ENCODE measurements at places on chromosomes 6 and 20.
A peak's percentile ranks its signal among the peaks of the same experiment; 100 is the strongest.

GRCh38 chr6:130150906-130151305, 71.8 kb downstream of the SAMD3 start:
- no peak for DNase-seq

GRCh38 chr6:148307405-148307804, 35.2 kb upstream of the SASH1 start:
- DNase-seq = no peak

DNA sequence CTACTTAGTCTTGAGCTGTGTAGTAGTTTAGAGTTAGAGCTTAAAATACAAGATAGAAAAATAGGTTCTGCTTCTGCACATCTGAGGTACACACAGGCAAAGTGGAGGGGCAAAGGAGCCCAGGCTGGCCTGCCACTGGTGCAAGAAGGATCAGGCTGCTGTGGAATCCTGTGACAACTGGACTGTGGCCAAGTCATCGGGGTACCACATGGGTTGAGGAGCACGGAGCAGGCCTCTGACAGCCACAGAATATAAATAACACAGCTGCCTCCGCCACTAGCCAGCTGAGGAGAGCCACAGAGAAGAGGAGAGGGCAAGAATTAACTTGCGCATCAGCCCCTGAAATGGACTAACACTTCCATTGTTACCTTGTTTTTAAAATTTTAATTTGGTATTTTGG, 206.0 kb upstream of the MARCKS start:
- DNase-seq = no peak

DNA sequence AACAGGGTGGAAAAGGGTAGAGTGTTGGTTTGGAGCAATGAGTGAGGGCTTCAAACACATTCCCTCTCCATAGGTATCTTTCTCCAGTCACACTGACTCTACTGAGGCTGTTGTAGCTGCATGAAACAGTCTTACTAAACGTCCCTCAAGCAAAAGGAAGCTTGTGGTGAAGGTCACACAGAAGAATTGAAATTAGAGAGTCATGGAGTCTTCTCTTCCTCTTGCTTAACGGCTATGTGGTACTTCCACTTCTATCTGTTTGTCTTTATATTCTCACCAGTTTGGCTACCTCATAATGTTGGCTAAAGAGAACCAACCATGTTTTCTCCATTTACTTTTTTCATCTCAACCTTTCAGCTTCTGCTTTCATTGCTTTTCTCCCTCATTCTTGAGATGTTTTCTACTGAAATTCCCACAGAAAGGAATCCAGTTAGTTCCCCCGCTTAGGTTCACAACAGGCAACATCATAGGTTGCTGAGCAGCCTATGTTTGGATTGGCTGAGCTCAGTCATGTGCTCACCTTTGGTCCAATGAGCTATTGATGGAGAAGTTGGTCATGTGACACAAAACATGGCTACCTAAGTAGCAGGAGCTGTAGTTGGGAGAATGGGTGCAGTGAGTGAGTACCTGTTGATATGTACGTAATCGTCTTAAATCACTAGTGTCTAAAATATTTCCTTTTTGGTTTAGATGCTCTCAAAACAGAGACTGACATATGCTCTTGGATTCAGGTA, 99.8 kb downstream of the SNAP25 start:
- no peak for DNase-seq

GRCh38 chr6:46486181-46486580, 5.1 kb downstream of the RCAN2 start:
- no peak for DNase-seq

DNA sequence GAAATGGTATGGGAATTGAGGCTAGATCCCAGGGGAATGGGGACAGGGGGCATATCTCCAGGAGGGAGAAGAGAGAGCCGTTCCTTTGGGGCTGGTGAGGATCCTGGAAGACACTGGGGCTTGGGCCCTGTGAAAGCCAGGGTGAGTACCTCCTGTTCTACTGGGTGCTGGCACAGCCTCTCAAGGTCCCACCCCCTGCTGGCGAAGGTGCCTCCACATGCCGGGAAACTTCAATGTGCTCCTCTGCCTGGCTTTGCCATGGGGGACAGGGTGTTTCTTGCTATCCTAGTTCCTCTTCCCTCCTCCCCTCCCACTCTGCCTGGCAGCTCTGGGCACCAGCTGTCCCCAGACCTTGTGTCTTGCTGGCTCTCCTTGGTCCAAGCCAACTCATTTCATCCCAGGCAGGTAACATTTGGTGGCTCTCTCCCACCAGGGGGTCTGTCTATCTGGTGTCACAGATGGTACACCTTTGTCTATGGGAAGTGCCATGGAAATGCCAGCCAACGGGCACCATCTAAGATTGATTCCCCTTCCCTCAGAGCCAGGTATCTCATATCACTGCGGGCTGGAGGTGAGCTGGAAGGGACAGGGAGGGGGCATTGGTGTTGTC, 56.8 kb downstream of the MDGA1 start:
- no peak for DNase-seq

GRCh38 chr6:67615796-67616195, 1019.3 kb upstream of the ADGRB3 start:
- DNase-seq = no peak

GRCh38 chr20:32999603-33000250, 4.5 kb downstream of the SUN5 start:
- DNase-seq = no peak

- DNase-seq = no peak
Measured at GRCh38 chr6:113083947-113084346, 736.8 kb downstream of the RFPL4B start.

DNA sequence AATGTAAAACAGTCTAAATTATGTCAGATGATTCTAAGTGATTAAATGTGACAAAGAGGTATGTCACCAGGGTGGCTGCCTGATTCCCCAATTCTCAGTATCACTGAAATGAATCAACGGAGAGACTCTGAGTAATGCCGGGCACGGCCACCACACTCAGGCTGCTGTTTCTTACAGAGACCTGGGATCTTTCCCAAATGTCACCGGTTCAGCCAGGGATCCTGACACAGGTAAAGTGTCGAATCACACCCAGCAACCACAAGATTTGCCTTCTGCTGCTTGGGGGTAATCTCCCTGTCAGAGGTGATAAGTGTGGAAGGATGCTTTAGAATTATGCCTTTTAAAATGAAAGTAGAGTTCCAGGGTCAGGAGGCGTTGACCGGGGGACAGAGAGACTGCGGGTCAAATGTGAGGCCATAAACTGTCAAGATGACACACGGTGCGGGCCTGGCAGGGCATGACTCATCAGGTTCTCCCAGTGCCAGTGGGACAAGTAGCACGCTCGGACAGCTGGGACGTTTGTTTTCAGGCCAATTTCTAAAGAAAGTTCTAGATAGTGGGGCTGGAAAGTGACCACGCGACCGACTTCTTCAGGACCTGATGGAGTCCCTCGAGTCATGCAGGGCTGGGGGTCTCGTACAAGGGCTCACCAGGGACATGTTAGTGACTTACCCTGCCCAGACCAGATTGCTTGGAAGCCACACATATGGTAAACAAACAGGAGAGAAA, 48.9 kb downstream of the PRDM1 start:
- DNase-seq = peak; percentile 40

DNA sequence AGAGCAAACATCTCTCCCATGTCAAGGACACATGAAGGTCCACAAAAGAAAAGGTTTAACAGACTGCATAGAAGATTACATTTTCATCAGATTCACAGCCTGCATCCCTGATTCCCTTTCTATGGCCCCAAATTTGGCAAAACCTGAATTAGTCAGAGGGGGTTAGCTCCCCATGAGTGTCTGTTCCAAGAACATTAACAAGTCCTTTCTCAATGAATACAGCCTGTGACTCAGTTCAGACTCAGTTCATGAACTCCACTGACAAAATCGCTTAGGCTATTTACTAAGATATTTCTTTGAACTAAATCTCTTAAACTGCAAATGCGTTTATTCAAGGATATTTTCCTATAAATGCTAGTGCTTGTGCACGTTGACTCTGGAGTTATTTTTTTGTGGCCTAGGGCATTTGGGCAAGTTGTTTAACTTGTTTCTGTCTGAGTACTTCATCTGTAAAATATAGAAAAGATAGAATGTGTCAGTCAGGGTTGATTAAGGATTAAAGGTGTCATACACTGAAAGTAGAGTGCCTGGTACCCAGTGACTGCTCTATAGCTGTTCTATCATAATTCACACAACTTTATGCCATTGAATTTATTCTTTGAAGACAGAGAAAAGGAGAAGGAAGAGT, 422.6 kb downstream of the HTR1B start:
- no peak for DNase-seq

GRCh38 chr6:105310947-105311346, 91.9 kb downstream of the PREP start:
- DNase-seq = no peak

DNA sequence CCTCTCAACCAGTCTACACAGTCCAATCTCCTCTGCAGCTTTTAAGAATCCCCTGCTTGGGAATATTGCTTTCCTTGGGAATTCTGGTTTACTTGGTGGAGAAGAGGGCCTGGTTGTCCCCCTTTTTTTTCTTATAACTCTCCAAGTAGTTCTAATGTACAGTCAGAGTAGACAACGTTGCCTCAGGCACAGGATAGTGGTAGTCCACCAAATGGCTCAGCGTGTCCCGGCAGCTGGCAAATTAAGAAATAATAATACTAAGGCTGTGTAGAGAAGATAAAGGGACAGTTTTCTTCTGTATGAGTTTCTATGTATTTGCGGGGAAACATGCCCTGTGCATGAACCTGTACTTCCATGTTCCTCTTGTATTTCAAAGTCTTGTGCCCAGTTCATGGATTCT, 145.7 kb upstream of the RREB1 start:
- DNase-seq = no peak

DNA sequence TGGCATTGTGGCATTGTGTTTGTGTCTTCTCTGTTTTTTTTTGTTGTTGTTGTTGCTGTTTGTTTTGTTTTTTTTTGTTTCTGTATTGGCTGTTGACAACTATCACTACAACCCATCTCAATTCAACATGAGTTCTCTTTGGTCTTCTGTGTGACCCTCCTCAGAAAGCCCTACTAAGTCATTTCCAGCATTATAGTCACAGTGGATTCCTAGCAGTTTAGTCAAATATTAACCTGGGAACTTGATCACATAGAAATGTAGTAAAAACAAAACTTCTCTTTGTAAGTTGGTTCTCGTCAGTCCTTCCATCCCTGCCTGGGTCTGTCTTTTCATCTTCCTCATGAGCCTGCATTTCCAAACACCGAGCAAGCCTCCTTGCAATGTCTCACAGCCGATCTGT, 16.8 kb downstream of the SLC17A2 start:
- DNase-seq = peak; percentile 13

- DNase-seq = no peak
Measured at GRCh38 chr6:44771647-44772415, 384.3 kb downstream of the CDC5L start.

GRCh38 chr6:12595161-12595811, 121.3 kb upstream of the PHACTR1 start:
- no peak for DNase-seq

DNA sequence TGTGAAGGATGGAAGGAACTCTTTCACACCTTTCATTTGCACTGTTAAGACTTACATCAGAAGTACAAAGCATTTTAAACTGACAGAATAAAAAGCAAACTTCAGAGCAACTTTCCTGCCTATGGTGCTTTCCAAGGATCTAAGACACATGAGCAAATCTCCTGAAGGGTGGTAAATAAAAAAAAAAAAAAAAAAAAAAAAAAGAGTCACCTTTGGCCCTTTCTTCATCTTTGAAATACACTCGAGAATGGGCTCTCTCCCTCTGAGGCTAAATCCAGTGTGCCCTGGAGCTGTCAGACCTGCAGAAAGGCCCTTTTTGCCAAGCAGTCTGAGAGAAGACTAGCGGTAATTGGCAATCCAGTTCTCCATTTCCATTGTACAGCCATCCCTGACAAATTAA, 1113.8 kb upstream of the FLRT3 start:
- DNase-seq = no peak

DNA sequence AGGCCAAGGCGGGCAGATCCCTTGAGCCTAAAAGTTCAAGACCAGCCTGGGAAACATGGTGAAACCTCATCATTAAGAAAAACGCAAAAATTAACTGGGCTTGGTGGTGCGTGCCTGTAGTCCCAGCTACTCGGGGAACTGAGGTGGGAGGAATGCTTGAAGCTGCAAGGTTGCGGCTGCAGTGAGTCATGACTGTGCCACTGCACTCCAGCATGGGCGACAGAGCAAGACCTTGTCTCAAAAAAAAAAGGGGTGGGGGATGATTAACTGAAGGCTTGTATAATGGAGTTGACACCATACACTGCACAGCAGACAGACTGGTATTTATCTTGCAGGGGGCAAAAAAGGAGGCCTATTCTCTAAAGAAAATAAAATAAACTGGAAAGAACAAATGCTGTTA, 27.7 kb downstream of the SRPK1 start:
- no peak for DNase-seq

DNA sequence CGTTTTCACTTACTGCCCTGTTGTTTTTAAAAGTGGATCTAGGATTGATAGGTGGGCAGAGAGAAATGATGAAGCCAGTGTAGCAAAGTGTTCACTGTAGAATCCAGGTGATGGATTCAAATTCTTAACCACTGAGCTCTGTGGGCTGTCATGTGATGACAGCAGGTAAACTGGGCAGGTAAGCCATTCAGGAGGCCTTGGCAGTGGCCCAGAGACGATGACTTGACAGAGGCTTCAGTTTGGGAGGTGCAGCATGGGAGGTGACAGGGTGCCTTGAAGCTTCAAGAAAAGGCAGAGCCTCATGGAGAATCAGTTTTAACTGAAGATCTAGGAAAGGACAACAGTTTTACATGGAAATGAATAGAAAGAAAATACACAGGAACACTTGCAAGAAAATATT, 2.0 kb downstream of the NAA20 start:
- DNase-seq = peak; percentile 38

DNA sequence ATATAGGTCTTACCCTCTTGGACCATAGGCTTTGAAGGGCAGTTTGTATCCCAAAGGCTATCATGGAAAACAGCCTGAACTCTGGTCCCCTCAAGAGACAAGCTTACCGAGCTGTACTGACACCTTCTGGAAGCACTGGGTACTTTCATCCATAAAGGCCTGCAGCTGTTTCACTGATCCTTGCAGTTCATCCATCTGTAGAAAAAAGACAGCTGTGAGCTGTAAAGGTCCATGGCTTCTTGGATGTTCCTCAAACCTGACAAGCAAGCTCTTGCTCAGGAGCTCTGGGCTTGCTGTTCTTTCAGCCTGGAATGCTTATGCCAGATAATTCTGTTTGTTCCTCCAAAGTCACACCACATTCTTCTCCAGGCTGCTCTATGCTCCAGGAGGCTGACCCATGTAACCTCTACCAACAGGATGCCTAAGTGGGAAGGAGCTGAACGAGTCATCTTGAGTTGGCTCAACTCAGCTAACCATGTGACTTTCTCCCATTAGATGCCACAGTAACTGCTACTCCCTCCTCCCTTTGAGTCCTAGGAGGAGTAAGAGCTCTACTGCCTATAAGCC, 8.8 kb upstream of the NDRG3 start:
- peak; percentile 84 for DNase-seq

- DNase-seq = peak; percentile 86
Measured at GRCh38 chr20:19964289-19965265, 52.6 kb upstream of the NAA20 start.

- DNase-seq = no peak
Measured at GRCh38 chr6:130167655-130168054, 55.1 kb downstream of the SAMD3 start.

- DNase-seq = no peak
Measured at GRCh38 chr20:53813636-53814035, 220.0 kb upstream of the ZNF217 start.

GRCh38 chr6:170107606-170108222, 183.2 kb downstream of the DLL1 start:
- no peak for DNase-seq

GRCh38 chr6:42434237-42434636, 17.5 kb downstream of the TRERF1 start:
- peak; percentile 14 for DNase-seq
